GM12892 (cell line): ENCODE measurements at places on chromosomes 13 and 19.

DNA sequence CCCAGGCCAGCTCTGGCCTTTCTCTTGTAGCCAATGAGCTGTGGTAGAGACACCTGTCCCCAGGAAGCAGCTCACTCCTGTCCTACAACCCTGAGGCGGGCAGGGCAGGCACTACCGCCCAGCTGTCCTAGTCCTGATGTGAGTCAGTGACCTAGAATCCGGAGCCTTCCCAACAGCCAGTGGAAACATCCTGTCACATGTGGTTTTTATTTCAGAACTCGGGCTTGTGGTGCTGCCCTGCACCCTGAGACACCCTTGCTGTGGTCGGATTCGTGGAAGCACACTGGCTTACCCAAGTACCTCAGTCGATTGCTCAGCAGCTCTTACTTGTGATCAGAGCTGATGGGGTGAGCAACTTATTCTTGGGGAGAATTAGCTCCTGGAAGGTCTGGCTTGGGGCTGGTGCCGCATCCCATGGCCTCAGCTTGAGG lies 83.6 kb upstream of the ARHGEF7 start:
- no peak for DNase-seq

GRCh38 chr13:98549006-98549727 lies 27.7 kb downstream of the STK24 start:
- DNase-seq: no peak

GRCh38 chr19:1302533-1303239 lies 17.0 kb downstream of the EFNA2 start:
- DNase-seq: no peak

GRCh38 chr19:51783372-51783771 lies 11.6 kb upstream of the FPR3 start:
- no peak for DNase-seq

GRCh38 chr13:88103824-88104223 lies 432.7 kb downstream of the SLITRK5 start:
- no peak for DNase-seq

DNA sequence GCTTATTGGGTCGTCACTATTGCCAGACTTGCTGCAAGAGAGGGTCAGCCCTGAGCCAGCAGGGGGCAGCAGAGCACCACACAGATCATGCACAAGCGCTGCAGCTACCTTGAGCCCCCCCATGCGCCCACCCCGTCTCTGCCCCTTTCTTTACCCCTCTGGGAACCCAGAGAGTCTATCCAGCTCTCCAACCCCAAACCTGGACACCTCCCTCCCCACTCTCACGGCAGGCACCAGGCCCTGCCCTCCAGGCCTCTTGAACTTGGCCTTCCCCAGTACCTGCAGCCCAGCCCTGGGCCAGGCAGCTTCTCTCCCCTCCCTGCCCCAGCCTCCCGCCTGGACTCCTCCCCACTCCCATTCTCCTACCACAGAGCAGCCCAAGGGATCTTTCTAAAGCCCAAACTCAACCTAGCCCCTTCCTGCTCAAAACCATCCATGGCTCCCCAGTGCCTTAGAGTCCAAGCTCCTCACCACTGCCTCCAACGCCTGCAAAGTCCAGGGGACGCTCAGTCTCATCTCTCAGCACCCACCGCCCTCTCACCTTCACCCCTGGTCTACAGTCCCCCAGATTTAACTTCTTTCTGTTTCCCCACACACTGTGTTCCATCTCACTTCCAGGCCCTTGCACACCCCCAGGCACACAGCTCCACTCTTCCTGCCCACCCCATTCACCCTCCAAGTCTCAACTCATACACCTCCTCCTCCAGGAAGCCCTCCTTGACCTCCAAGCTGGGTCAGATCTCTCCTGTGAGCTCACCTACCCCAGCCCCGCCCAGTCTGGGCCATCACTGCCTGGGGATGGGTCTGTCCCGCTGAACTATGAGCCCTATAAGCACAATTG lies 9.4 kb upstream of the CEACAM16 start:
- peak; percentile 48 for DNase-seq

GRCh38 chr19:29329460-29330134 lies 116.6 kb upstream of the UQCRFS1 start:
- DNase-seq: no peak

DNA sequence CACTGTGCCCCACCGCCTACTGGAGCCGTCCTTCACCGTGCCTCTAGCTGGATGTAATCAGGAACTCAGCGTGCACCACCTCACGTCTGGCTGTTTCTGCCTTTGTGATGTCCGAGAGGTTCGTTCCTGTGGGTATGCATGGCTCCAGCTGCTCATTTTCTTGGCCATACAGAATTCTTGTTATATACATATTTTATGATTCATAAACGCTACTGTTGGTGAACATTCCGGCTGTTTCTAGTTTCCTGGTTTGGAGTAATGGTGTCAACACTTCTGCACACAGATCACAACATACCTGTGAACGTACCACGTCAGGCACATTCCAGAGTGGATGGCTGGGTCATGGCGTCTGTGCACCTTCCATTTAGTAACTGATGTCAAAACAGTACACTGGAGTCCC lies 14.6 kb downstream of the DCUN1D2 start:
- DNase-seq: no peak

- no peak for DNase-seq
These were observed 21.8 kb downstream of the SAFB2 start for GRCh38 chr19:5600797-5601196.

GRCh38 chr13:90205911-90206310 lies 1141.6 kb upstream of the MIR17HG start:
- DNase-seq: no peak

GRCh38 chr13:24271231-24271600 lies 38.2 kb upstream of the C1QTNF9 start:
- DNase-seq: no peak

- no peak for DNase-seq
These were observed 112.6 kb upstream of the DACH1 start for GRCh38 chr13:71979616-71980015.

- DNase-seq: no peak
These were observed 9.3 kb downstream of the PLEKHF1 start for GRCh38 chr19:29674374-29675119.

DNA sequence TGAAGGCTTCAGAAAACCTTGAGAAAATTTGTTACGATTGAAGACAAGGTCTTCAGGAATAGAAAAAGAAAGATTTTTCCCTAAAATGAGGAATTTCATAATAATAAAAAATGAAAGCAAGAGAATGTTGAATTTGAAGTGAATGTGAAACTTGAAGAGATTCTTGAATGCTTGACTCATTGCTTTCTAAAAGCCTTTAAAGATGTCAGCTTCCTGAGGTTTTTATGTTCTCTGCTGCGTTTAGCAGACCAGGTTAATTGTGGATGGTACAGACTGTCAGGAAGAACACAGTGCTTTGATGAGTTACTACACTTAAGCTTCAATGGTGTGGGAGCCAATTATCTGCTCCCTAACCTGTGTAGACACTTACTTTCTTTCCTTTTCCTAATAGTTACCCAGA lies 96.3 kb upstream of the FNDC3A start:
- no peak for DNase-seq

- DNase-seq: no peak
These were observed 33.2 kb upstream of the CASP14 start for GRCh38 chr19:15015946-15016542.

GRCh38 chr19:2251106-2252054 lies 2.3 kb downstream of the AMH start:
- no peak for DNase-seq

DNA sequence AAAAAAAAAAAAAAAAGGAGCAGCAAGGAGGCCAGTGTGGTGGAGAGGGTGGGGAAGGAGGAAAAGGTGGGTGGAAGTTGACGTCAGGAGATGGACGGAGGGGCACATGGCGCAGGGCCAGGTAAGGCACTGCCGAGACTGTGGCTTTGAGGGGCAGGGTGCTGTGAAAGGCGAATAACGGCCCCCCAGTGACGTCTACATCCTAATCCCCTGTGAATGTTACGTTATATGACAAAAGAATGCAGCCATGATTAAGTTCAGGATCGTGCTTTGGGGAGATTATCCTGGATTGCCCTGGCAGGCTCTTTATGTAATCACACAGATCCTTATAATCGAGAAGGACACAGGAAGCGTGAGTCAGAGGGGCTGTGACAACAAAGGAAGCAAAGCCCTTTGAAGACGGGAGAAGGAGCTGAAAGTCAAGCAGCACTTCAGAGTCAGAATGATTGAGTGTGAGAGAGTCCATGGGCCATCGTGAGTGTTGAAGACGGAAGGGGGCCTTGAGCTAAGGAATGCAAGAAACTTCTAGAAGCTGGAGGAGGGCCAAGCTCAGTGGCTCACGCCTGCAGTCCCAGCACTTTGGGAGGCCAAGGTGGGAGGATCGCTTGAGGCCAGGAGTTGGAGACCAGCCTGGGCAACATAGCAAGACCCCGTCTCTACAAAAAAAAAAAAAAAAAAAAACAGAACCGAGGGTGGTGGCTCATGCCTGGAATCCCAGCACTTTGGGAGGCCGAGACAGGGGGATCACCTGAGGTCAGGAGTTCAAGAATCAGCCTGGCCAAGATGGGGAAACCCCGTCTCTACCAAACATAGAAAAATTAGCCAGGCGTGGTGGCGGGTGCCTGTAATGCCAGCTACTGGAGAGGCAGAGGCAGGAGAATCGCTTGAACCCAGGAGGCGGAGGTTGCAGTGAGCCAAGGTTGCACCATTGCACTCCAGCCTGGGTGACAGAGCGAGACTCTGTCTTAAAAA lies 13.8 kb upstream of the CEACAM16 start:
- no peak for DNase-seq

DNA sequence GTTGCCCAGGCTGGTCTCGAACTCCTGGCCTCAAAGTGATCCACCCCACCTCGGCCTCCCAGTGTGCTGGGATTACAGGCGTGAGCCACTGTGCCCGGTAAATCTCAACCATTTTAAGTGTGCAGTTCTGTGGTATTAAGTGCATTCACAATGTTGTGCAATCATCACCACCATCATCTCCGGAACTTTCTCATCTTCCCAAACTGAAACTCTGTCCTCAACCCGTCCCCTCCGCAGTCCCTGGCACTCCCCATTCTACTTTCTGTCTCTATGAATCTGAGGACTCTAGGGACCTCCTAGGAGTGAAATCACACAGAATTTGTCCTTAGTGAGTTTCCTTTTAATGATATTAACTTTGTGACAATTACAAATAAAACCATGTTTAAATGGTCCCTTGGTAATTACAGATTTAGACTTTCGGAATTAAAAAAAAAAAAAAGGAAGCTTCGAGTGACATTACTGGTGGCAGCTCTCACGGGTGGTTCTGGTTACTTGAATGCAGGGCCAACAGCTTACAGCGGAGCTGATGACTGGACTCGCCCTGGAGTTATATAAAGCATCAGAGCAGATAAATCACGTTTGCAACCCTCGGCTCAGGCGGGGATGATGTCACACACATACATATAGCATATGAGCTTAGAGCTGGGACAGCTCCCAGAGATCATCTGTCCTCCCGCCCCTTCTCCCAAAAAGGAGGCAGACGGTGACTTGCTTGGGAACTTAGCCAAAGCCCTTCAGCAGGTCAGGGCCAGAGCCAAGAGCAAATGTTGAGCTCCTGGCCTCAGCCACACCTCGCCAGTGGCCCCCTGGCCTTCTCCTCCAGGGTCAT lies 89.8 kb downstream of the ZNF557 start:
- DNase-seq: no peak

DNA sequence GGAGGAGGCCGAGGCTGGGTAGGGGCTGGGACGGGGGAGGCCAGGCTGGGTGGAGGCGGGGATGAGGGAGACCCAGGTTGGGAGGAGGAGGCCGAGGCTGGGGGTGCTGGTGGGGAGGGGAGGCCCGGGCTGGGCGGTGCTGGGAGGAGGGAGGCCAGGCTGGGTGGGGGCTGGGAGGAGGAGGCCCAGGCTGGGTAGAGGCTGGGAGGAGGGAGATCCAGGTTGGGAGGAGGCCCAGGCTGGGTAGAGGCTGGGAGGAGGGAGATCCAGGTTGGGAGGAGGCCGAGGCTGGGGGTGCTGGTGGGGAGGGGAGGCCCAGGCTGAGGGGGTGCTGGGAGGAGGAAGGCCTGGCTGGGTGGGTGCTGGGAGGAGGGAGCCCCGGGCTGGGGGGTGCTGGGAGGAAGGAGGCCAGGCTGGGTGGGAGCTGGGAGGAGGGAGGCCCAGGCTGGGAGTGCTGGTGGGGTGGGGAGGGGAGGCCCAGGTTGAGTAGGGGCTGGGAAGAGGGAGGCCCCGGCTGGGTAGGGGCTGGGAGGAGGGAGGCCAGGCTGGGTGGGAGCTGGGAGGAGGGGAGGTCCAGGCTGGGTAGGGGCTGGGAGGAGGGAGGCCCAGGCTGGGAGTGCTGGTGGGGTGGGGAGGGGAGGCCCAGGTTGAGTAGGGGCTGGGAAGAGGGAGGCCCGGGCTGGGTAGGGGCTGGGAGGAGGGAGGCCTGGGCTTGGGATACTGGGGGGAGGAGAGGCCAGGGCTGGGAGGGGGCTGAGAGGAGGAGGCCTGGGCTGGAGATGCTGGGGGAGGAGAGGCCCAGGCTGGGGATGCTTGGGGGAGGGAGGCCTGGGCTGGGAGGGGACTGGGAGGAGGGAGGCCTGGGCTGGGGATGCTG lies 10.7 kb downstream of the TPGS1 start:
- no peak for DNase-seq

GRCh38 chr19:35009424-35010415 lies 9.6 kb downstream of the GRAMD1A start:
- DNase-seq: no peak

GRCh38 chr19:57818378-57818777 lies 3.7 kb upstream of the ZNF552 start:
- DNase-seq: no peak

DNA sequence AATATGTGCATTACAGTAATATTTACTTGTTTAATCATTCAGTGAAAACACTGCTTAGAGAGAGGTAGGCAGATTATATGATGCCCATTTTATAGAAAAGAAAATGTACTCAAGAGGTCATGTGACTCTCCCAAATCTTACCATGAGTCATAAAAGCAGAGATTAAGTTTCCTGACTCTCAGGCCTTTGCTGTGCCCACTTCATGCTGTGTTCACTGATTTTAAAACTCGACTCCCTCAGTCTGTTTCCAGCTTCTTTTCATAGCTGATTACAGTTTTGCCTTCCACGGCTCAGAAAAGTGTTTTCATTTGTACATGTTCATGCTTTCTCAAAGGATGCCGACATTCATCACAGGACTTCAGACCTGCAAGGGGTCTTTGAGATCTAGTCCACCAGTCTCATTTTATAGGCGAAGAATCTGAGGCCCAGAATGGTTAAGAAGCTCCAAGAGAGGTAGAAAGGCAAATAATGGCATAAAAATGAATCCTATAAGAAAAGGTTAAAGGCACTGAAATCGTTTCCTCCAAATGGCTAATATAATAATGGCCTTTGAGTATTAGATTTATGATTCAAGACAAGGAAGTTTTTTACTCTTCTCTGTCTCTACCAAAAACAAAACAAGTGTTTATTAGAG lies 9.0 kb upstream of the IPO5 start:
- DNase-seq: no peak

DNA sequence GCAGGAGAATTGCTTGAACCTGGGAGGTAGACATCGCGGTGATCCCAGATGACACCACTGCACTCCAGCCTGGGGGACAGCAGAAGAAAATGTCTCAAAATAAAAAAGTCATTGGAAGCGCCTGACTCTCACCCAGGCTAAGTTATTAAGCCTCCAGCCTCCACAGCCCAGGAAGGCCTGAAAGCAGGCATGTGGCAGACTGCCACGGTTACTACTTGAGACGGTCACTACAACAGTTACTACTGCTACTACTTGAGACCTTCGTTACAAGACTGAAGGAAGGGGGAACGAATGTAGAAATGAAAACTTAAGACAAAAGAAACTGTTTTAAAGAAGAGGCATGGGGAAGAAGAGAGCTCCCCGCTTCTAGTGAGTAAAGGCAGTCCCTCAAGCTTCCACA lies 9.6 kb downstream of the PRR22 start:
- DNase-seq: no peak
